Germinal center (tissue), 1 donor: ENCODE measurements at places on chromosomes 13 and 19.

- no peak for DNase-seq
Measured at GRCh38 chr13:68846663-68847062, 1261.0 kb upstream of the ATXN8OS start.

- no peak for DNase-seq
Measured at GRCh38 chr13:97921176-97921816, 32.2 kb upstream of the IPO5 start.

GRCh38 chr19:3725640-3726310 lies 17.6 kb downstream of the TJP3 start:
- no peak for DNase-seq

DNA sequence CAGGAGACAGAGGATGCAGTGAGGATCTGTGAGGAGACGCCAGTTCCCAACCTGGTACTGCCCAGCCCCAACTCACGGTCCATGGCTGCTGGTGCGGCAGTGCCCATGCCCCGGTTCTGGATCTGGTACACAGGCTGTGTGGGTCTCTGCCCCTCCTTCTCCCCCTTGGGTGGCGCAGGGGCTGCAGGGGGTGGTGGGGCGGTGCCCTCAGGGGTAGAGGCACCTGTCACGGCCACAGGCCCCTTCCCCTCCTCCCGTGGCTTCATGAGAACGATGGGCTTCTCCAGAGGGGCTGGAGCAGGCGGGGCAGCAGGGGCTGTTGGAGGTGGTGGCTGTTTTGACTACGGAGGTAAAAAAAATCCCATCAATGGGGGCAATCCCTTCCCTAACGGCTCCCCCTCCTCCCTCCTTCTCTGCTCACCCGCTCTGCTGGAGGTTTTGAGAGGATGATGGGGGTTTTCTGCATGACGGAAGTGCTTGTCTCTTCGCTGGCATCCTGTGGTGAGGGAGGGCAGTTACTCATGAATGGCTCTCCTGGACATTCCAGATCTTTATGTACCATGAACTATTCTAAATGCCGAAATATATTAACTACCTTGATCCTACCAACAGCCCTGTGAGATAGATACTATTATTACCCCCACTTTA lies 7.1 kb downstream of the SMG9 start:
- DNase-seq, result no peak

- DNase-seq, result peak; percentile 17
Measured at GRCh38 chr19:58229255-58229639, 533 bp downstream of the ZNF544 start.

DNA sequence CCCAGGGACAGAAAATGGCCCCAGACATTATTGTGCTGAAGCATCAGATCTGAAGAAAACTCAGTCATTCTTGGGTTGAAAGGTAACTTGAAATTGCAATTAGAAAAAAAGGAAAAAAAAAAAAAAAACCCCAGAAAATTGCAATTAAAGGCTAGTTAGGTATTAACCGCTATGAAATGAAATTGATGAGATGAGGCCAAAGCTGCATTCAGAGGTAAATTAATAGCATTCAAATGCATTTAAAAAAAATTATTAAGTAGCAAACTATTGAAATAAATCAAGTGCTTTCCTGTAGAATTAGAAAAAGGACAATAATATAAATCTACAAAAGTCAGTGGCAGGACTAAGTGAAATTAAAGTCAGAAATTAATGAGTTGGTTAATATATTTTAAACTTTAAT lies 6.4 kb downstream of the PGLS start:
- no peak for DNase-seq

- DNase-seq, result no peak
Measured at GRCh38 chr13:85431720-85432119, 367.5 kb downstream of the SLITRK6 start.

DNA sequence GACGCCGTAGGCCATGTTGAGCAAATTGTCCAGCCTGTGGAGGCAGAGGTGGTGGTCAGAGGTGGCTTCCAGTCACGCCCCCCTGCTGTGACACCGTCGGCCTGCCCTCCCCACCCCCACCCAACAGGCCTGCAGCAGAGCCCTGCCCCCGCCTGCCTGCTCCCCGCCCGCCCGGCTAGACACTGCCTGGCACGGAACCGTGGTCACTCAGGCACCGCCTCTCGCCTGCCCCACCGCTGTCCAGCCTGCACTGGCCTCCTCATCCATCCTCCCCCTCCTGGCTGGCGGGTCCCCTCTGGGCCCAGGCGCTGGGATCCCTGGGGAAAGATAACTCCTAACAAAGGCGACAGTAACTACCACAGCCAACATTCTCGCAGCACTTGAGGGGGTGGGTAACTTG lies 21.7 kb downstream of the PRKCSH start:
- DNase-seq, result no peak

DNA sequence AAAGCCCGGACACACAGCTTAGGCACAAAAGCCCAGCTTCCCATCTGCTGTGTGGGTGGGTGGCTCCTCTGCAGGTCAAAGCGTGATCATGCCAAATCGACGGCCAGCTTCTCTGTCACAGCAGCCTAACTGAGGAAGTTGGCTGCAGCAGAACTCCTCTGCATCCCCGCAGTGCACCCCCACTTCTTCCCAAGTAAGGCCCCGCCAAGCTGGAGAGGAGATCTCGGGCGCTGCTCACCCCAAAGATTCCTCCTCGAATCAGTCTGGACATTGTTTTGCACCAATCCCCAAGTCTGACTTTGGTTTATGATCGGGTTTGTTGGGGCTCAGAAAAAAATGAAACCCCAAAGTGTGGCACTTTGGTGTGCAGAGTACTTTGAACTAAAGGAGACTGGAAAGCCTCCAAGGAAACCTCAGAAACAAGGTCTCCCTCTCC lies 19.7 kb upstream of the CPB2 start:
- peak; percentile 13 for DNase-seq

GRCh38 chr19:48858984-48859710 lies 9.3 kb downstream of the PLEKHA4 start:
- DNase-seq, result peak; percentile 88

- DNase-seq, result peak; percentile 90
Measured at GRCh38 chr19:41297628-41298347, 12.2 kb upstream of the CCDC97 start.

DNA sequence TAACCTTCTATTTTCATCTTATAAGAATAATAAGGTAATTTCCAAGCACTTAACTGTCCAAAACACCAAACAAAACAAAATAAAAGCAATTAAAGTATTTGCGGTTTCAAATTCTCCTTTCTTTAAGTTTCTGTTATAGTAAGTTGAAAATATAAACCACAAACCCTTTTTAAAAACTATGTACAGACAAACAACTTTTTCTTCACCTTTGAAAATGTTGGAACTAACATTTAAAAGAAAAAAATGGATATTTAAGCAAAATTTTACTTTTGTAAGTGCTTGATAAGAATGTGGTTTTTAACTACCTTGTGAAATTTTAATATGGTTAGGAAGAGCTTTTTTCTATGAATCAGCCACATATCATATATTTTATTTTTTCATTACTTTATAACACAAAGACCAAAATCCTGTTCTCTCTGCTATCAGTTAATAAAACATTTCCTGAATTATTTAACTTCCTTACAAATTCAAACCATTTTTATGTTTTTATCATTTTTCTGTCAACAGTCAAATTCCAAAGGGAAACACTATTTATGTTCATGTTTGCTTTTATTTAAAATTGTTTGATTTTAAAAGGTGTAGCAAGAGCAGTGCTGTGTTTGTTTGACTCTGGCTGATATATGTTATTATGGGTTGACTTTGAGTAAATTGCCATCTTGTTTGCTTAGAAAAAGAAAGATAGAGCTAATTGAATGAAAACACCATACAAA lies 554.1 kb upstream of the KLHL1 start:
- no peak for DNase-seq
